ENCODE measurements at places on chromosomes 13 and 19.

DNA sequence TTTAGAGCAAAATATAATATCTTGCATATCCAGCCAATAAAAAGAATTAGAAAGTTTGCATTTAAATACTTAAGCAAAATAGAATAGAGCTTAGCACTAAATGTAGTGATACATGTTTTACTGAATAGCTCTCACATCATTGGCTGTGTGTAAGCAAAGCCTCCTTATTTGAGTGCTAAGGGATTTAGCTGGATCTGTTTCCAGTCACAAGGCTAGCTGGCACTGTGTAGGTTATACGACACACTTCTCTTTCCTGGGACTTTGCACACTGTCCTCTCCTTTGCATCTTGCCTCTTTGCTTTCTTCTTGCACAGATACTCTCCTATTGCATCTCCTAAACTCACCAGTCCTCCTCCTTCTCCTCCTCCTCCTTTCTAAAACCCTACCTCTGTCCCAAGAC is 423.8 kb downstream of the KLF5 start:
- DNase-seq, result no peak

GRCh38 chr19:22545751-22546150 is 88.4 kb upstream of the ZNF492 start:
- DNase-seq, result no peak

DNA sequence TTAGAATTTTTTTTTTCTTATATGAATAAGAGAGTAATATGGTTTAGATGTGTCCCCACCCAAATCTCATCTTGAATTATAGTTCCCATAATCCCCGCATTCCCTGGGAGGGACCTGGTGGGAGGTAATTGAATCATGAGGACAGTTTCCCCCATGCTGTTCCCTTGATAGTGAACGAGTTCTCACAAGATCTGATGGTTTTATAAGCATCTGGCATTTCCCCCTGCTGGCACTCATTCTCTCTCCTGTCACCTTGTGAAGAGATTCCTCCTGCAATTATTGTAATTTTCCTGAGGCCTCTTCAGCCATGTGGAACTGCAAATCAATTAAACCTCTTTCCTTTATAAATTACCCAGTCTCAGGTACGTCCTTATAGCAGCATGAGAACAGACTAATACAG is 205.7 kb downstream of the MYO16 start:
- DNase-seq, result no peak

DNA sequence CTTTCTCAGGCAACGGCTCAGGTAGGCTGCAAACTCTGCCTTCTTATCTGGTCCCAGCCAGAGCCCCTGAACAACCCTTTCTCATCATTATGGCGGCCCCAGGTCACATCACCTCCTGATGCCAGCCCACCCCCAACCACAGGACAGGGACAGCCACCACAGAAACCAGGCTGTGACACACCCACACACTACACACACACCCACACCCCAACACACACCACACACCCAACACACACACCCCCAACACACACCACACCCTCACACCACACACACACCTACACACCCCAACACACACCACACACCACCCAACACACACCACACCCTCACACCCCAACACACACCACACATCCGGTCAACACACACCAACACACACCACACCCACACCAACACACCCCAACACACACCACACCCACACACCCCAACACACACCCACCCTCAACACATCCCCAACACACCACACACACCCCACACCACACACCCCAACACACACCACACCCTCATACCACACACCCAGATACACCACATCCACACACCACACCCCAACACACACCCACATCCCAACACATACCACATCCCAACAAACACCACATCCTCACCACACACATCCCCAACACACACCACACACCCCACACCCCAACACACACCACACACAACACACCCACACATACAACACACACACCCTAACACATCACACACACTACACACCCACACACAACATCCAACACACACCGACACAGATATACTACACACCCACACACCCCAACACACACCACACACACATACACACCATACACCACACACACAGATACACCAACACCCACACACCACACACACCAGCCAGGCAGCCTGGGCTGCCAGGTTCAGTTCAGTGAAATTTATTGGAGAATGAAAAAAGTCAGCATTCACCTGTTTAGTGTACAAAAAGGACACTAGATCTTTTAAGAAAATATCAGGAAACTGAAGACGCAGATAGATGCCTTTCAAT is 4.2 kb upstream of the ISYNA1 start:
- no peak for DNase-seq

GRCh38 chr13:75417012-75417384 is 65.0 kb downstream of the TBC1D4 start:
- DNase-seq, result no peak

DNA sequence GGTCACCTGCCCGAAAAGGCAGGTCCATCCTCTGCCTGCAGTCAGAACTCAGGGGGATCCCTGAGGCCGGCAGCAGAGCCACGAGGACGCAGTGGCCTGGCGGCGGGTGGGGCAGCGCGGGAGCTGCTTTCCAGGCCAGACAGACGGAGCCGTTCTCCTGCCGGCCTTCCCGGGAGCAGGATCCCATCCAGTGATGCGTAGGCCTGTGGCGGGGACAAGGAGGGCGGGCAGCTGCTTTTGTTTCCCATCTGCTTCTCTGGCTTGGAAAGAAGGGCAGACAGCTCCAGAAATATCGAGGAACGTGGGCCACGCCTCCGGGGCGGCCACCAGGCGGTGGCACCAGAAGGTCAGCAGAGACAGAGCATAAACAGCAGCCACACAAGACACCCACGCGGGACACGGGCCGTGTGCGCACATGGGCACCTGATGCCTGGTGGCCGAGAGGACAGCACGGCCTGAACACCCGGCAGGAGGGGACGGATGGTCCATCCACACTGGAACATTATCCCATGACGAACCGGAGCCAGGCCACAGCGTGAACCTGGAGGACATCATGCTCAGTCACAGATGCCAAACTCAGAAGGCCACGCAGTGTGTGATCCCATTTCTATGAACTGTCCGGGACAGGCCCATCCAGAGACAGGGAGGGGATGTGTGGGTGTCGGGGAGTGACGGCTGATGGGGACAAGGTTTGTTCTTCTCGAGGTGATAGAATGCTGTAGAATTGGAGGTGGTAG is 13.9 kb upstream of the MKNK2 start:
- DNase-seq, result no peak

DNA sequence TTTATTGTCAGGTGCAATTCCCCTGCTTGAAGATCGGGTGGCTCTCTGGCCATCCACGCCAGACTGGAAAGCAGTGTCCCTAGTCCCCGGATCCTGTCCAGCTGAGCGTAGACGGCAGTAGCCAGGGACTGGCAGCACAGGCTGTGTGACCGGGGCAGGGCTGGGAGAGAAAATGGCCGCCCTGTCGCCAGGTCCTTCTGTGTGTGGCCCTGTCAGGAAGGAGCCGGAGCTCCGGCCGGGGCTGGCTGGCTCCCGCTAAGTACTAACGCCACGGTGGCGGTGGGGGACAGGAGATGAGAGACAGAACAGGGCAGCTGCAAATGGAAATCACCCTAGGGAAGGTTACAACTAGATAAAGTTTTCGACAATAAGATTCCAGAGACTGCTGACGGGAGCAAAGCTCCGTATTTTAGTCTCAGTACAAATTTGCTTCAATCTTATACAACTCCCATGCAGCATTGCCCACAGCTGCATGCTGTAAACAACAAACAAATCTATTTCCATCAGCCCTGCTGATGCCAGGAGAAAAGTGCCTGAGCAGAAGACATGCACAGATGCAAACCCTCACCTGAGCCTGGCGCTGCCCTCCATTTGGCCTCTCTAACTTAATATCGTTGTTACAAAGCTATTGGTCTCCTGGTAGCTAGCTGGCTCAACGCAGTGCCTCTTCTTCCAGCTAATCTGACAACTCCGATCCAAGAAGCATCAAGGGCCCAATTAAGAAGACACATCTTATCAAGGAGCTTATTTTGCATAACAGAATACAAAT is 253.0 kb downstream of the TSHZ3 start:
- no peak for DNase-seq

DNA sequence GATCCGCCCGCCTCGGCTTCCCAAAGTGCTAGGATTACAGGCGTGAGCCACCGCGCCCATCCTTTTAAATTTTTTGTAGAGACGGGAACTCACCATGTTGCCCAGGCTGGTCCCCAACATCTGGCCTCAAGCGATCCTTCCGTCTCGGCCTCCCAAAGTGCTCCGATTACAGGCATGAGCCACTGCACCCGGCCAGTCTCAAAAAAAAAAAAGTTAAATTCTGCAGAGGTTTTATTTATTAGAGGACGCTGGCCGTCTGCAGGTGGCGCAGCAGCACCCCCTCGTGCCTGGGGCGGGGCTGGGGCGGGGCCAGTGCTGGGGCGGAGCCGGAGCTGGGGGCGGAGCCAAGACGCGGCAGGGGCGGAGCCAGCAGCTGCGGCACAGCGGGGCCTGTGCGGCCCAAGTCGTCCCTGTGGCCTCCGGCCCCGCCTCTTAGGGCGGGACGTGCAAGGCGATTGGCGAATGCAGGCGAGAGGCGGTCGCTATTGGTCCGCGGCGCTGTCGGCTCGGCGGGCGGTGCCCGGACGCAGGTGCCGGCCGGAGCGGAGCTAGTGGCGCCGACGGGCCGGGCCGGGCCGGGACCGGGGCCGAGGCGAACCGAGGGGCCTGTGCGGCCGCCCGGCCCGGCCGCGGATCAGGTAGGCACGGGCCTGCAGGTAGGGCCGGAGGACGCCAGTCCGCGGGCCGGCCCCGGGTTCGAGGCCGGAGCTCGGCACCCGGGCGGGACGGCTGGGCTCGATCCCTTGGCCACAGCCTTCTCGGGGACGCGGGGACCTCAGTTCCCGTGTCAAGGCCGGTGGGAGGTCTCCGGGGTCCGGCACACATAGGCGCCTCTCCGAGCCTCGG is at the start of gene MARCHF2:
Gene MARCHF2 (plus strand): TSS at position 523 of the 846 bp plus-strand sequence. CDS start 8,536 bp downstream, outside the sequence.
- DNase-seq, result peak; percentile 97

- DNase-seq, result no peak
Measured at GRCh38 chr13:22468824-22469223, 712.0 kb upstream of the SGCG start.

- no peak for DNase-seq
Measured at GRCh38 chr13:104422668-104423067, 1356.5 kb upstream of the SLC10A2 start.
